T-helper 22 cell (primary cell): ENCODE measurements at places on chromosomes 12 and 14.

GRCh38 chr12:15756822-15757221 is 32.4 kb downstream of the EPS8 start:
- DNase-seq, result no peak

- DNase-seq, result no peak
Observed at GRCh38 chr14:23299211-23299957, 3.3 kb downstream of the PPP1R3E start.

DNA sequence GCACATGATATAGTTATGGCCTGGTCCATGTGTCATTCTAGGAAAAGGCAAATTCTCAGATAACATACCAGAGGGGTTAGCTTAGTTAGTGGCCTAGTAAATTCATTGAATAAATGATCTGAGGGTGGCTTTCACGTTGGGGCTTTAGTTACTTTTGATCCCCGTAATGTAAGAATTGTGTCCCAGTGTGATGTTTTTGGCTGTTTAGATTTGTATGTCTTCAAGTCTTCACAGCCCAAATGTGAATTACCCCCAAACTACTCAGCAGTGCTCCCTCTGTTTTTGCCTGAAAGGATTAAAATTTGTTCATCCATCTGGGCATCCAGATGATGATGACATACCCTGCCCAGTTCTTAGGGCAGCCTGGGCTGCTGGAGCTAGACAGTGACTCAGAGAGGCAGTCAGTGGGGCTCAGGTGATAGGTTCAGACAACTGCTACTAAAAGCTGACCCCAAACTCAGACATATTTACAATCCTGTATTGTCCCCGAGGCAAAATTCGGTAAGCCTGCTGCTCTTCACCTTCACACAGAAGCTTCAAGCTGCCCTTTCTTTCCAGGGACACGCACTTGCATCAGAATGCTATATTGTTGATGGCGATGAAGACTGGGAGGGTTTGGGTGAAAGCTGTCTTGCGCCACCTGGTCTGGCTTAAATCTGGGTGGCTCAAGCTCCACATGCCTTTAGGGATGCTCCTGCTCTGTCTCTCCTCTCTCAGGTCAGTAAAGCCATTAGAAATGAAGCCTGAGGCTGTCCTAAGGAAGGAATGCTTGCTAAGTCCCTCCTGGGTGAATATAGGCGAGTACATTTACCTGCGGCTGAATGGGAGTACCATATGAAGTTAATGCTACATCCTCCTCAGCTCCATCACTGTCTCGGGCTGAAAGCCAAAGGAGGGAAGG is 10.3 kb downstream of the GPRC5D start:
- DNase-seq, result no peak

DNA sequence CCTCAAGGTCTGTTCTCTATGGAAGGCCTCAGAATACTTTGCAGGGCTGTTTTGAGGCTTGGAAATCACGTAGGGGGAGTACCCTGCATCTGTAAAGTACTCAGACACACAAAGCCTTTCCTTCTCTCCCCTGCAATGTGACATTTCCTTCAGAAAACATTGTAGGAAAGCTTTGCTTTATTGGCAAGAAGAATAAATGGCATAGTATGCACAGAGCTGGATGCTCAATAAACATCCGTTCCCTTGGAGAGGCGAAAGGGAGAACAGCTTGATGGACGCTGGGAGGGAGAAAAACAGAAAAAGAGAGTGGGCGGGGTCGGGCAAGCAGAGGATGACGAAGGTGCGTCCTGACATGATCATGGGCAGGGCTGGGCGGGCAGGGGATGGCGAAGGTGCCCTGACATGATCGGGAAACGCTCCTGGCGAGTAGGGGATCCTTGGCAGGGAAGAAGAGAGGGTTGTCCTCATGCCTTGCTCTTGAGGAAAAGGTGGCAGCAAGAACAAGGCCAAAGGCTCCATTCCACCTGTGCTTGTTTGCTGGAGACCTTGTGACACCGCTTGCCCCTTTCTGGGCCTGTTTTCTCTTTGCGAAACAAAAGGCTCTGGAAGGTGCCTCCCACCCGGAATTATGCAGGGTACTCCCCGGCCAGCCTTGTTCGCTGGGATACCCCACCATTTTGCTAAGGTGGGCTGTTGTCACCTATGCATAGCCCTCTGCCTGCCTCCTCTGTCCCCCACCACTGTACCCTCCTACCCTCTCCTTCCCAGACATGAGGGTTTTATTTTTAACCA is 21.1 kb downstream of the IRF2BPL start:
- no peak for DNase-seq

DNA sequence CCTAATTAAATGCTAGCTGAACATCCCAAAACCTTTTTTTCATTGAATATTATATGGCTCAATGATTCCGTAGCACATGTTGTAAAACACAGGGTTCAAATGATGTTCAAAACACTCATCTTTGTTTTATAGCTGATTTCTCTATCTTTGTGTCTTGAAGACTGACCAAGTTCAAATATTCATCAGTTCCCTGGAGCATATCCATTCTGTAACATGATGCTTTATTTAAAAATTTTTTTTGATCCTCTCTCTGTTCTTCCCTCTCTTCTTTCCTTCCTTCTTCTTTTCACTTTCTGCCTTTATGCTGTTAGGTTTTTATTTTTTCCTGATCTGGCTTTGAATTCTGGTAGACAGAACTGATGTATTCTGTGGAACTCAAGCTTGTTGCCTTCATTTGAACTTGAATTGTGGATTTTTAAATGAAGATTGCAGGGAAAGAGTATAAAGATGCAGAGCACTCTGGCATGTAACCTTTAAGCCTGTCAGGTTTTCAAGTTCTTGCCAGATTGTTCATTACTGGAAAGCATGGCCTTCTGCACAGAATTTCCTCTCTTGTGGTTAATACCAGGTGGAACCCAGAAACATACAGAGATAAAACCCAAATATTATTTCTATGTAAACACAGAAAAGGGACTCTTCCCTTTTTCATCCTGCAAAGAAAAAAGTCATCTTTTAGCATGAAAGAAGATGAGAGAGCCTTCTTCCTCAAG is 39.5 kb downstream of the PROX2 start:
- no peak for DNase-seq

DNA sequence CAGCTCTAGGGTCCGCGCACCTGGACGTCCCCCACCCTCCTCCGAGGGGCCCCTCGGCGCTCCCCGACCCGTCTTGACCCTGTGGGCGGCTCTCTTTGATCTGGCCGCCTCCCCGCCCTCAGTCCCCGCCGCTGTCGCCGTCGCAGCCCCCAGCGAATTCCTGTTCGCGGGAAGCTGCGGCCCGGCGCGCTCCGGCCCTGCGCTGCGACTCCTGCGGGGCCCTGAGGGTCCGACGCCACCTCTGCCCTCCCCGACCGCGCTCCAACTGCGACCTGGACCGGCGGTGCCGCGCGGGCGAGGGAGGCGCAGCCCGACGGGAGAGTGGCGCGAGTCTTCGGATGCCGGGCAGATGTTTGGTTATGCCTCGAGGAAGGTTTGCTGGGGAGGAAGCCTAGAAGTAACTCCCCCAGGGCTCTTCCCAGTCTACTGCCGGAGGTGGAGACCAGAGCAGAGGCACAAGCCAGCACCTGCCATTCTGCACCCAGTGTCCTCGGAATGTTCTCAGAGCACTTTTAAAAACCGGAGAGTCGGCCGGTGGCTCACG is 440 bp upstream of the ISM2 start:
- no peak for DNase-seq

DNA sequence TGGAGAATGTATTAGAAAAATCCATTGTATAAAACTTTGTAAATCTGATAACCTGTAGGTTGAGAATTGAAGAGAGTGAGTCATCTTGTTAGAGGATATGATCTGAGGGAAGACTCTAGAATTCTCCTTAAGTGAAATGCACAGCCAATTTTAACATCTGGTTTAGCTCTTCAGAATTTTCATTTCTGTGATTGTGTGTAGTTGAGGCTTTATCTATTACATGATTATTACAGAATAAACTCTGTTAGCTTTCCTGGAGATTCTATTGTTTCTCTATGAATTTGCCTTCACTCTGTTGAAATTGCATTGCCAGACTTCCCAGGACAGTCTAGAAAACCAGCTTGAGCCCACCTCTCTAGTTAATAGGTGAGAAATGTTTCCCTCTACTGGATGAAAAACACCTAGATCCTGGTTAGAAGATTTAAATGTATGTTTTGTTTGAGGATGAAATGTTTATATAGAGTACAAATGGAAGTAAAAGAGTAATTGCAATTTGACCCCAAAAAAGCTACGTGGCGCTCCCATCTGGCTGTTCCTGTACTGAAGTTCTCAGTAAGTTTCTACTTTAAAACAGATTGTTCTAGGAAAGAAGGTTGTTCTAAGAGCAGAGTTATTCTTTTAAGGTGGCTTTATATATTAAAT is 2.9 kb downstream of the NUDT4 start:
- no peak for DNase-seq

GRCh38 chr12:20567413-20567812 is 127.7 kb upstream of the SLCO1C1 start:
- DNase-seq, result no peak

DNA sequence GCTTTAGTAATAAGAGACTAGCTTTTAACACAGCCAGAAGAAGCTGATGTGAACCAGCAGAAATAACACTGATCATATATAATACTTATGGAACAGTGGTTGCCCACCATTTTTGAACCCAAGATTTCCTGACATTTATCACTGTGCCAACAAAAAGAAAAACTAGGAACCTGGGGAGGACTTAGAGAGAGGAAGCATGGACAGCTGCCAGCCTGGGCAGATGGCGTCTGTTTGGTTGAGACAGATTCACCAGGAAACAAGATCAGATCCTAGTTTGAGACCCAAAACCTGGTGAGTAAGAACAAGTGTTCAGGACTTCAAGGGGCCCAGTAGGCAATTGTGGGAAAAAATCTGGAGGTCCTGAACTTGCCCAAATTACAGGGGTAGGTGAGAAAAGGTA is 95.3 kb downstream of the BICD1 start:
- no peak for DNase-seq

DNA sequence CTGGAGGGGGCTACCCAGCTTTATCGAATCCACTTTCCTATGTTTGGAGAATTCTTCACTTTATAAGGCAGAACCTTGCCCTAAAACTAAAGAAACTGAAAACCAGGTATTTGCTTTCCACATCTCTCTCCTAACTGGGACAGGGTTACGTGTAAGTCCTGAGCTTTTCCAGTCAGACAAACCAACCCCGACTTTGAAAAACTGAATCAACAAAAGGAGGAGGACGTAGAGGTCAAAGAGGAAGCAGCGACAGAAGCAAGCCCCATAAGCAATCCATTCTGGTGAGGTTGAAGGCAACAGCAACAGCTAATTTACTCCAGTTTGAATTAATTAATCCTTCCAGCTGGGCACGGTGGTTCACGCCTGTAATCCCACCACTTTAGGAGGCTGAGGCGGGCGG is 47.2 kb downstream of the LRP6 start:
- no peak for DNase-seq

DNA sequence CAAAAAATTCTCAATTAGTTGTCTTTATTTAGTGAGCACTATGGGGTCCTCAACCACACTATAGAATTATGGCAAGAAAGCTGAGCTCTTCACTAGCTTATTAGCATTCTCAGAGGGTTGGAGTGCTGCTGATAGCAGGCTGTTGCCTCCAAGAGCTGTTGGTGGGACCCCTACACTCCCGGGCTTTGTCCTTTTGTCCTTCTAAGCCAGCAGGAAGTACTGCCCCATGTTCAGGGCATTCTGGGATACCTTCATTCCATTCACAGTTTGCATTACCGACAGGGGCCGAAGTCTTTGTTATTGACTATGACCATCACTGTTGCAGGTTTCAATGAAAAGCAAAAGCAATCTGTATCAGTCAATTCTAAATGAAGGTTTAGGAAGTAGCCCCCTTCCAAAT is 89.5 kb upstream of the OTX2 start:
- no peak for DNase-seq

DNA sequence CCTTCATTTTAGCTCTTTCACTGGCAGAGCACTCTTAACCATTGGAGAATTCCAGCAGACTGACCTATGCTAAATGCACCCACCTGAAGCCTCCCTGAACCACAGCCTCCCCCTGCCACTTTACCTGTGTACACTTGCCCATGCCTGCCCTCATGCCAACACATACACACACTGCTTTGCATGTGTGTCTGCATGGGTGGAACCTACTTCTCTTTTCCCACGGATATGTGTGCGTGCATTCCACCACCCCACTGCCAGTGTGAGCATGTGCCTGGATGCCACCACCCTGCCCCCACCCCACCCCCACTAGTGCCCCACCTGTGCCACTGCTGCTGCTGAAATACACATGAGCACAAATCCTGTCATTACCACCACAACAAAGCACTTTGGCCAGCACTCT is 49.5 kb upstream of the EEA1 start:
- no peak for DNase-seq

DNA sequence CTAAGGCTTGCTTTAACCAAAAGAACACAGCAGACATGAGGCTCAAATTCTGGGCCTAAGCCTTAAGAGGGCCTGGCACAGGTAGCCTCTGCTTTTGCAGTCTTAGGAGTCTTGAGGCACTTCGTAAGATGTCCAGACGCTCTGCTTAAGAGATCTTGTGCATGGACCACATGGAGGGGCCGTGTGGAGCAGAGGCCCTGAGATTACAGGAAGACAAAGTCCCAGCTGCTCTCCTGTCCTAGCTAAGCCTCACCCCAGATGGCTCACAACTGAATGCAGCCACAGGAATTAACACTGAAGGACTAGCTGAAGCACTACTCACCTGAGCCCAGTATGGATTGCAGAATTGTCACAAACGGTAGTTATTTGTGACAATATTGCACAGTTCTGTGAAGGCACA is 446.0 kb downstream of the PDZRN4 start:
- DNase-seq, result no peak

- no peak for DNase-seq
Observed at GRCh38 chr12:130714591-130715149, 1.4 kb downstream of the RIMBP2 start.

DNA sequence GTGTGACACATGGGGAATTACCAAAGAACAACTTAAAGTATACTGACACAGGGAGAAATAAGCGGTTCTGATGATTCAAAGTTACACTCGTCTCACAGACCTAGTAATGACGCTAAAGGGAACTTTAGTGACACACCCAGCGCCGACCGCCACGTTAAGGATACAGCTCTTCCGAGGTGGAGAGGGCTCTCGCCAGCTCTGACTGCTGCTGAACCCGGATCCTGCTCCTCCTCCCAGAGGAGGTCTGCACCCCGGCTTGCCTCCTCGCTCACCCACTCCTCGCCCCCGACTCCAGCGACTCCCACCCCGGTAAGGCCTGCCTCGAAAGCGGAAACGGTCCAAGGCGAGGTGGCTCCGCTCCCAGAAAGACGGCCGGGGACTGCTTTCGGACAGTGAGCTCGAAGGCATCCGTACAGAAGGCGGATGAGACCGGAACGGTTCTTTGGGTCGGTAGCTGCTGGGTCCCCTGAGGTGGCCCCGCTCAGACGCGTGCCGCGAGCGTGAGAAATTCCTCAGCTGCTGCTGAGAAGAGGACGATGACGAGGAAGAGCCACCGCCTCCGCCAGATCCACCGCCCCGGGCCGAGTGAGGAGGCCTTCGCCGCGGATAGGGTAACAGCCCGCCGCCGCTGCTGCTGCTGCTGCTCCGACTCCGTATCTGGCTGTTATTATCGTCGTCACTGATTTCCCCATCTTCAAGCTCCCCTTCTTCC is 643 bp downstream of the ZFC3H1 start:
- DNase-seq, result peak; percentile 67

GRCh38 chr12:120696626-120697025 is 9.7 kb downstream of the MLEC start:
- DNase-seq, result no peak

GRCh38 chr12:117236456-117237001 is 46.3 kb upstream of the FBXO21 start:
- peak; percentile 9 for DNase-seq

GRCh38 chr12:122859303-122860039 is 24.2 kb downstream of the HIP1R start:
- no peak for DNase-seq
